ENCODE measurements at places on chromosomes 3 and 15.

DNA sequence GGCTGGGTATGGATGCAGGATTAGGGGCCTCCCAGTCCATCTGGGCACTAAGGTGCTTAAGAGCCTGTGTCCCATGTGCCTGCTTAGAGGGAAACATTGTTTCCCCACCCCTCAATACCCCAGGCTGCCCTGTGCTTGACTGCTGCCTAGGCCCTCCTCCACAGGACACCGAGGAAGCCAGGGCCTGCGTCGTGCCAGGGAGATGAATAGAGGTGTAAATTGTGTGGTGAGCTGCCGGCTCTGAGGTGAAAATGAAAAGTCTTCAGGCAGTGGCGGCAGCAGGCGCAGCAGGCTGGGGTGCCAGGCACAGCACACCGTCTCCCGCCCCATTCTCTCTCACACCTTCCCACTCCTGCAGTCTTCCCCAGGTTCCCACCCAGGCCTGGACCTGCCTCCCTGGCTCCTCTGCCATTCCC lies 13.9 kb upstream of the GRM2 start:
- no peak overlapping the region for H3K27ac ChIP-seq
- no peak for DNase-seq
- no peak overlapping the region for H3K4me3 ChIP-seq
- no peaks in the 10 kb centered on the region for H3K4me1 ChIP-seq
- no peaks in the 10 kb centered on the region for H3K27me3 ChIP-seq
- H3K36me3 ChIP-seq = peaks cover 62% of the 10 kb centered on the region

GRCh38 chr3:63441262-63441661 lies 163.2 kb downstream of the SYNPR start:
- no peak for DNase-seq
- no peaks in the 10 kb centered on the region for H3K4me1 ChIP-seq
- no peak overlapping the region for H3K27ac ChIP-seq
- H3K4me3 ChIP-seq = no peak overlapping the region
- H3K36me3 ChIP-seq = no peaks in the 10 kb centered on the region
- no peaks in the 10 kb centered on the region for H3K27me3 ChIP-seq

GRCh38 chr15:77085297-77085696 lies 14.4 kb upstream of the TSPAN3 start:
- no peaks in the 10 kb centered on the region for H3K36me3 ChIP-seq
- no peak overlapping the region for H3K27ac ChIP-seq
- peak; percentile 64 for DNase-seq

DNA sequence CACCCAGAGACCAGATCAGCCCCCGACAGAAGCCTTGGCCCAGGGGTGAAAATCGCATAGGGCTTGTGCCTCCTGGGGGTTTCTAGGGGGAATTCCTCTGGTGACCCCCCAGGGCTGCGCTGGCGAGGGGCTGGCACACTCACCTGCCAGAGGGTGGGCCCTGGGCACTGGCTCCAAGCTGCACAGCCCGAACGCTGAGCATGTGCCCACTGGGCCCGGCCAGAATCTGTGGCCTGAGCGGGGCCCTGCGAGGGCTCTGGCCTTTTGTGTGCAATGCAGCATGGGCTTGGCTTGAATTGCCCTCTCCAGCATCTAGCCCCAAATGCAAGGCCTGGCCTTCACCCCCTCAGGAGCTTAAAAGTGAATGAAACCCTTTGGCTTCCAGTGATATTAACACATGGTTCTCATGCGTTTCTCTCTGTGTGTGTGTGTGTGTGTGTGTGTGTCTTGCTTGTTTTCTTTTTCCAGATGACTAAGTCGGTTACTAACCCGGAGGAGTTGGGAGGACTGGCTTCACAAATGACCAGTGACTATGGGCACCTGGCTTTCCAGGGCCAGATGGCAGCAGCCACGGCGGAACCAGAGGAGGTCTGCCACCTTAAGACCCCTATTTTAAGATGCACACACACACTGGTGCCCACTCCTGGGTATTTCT lies 259.1 kb upstream of the TPM1 start:
- H3K27ac ChIP-seq = peak overlapping the region; percentile 74
- H3K4me1 ChIP-seq = peaks cover 20% of the 10 kb centered on the region
- DNase-seq = peak; percentile 87
- H3K27me3 ChIP-seq = no peaks in the 10 kb centered on the region
- H3K36me3 ChIP-seq = peaks cover 6% of the 10 kb centered on the region

DNA sequence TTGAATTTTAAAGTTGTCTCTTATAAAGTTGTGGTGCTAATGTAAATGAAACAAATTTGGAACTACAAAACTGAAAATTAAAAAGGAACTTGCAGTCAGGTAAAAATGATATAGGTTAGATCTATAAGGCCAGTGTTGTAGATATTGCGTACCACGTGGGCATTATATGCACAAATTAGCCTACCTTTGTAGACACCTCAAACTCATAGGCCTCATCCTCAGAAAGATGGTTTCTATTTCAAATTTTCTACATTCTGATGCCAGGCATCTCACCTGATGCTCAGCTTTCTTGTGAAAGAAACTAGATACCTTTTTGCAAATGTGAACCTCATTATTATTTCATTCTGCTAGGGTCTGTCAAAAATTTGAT lies 25.6 kb downstream of the TMEM207 start:
- DNase-seq = no peak
- no peaks in the 10 kb centered on the region for H3K36me3 ChIP-seq
- no peak overlapping the region for H3K4me3 ChIP-seq
- no peak overlapping the region for H3K27ac ChIP-seq

- H3K4me3 ChIP-seq = no peak overlapping the region
- no peaks in the 10 kb centered on the region for H3K27me3 ChIP-seq
- no peaks in the 10 kb centered on the region for H3K4me1 ChIP-seq
- DNase-seq = no peak
- no peaks in the 10 kb centered on the region for H3K36me3 ChIP-seq
Measured at GRCh38 chr3:116939550-116939949, 230.0 kb downstream of the TUSC7 start.

GRCh38 chr3:90034038-90034437 lies 926.6 kb downstream of the EPHA3 start:
- no peak for DNase-seq
- no peaks in the 10 kb centered on the region for H3K4me1 ChIP-seq
- no peak overlapping the region for H3K4me3 ChIP-seq
- no peaks in the 10 kb centered on the region for H3K27me3 ChIP-seq
- no peak overlapping the region for H3K27ac ChIP-seq

- H3K27ac ChIP-seq = no peak overlapping the region
- DNase-seq = no peak
- no peak overlapping the region for H3K4me3 ChIP-seq
- H3K27me3 ChIP-seq = no peaks in the 10 kb centered on the region
- H3K4me1 ChIP-seq = peaks cover 1% of the 10 kb centered on the region
- peaks cover 2% of the 10 kb centered on the region for H3K36me3 ChIP-seq
Measured at GRCh38 chr3:188706599-188706998, 465.2 kb upstream of the TPRG1 start.

DNA sequence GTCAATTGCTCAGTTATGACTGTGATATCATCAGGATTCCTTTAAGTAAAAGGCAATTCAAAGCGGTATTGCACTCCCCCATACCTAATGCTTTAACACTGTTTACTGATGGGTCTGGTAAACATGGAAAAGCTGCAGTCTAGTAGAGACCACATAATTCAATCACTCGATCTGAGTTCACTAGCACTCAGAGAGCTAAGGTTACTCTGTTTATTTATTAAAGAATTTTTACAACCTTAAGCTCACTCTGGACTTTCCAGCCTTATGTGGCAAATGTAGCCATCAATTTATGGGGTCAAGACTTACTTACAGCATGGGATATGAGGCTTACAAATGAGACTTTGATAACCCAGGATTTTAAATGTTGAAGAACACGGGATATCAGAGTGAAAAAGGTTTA lies 18.4 kb upstream of the CCR2 start:
- no peak overlapping the region for H3K27ac ChIP-seq
- H3K4me3 ChIP-seq = no peak overlapping the region
- no peaks in the 10 kb centered on the region for H3K4me1 ChIP-seq
- peak; percentile 3 for DNase-seq

Measured in mesenchymal stem cell (in vitro differentiated cells and primary cell).